AG04450 (cell line): ENCODE measurements at places on chromosomes 4 and X.

GRCh38 chr4:31283679-31284078 lies 563.5 kb downstream of the PCDH7 start:
- no peak for DNase-seq

DNA sequence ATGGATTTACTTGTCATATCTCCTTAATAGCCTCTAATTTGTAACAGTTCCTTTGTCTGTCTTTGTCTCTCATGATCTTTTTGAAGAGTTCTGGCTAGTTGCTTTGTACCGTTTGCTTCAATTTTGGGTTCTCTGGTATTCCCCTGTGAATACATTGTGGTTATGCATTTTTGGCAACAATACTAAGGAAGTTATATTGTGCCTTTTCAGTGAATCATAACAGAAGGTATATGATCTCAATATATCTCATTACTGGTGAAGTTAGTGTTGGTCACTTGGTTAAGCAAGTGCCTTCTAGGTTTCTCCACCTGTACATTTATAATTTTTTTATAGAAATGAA lies 48.6 kb downstream of the DCLK2 start:
- no peak for DNase-seq

GRCh38 chrX:45011131-45011530 lies 138.1 kb downstream of the KDM6A start:
- DNase-seq, result no peak

GRCh38 chr4:52933738-52934137 lies 71.6 kb downstream of the RASL11B start:
- DNase-seq, result no peak

- DNase-seq, result no peak
Observed at GRCh38 chr4:39881789-39882188, 95.9 kb downstream of the PDS5A start.

DNA sequence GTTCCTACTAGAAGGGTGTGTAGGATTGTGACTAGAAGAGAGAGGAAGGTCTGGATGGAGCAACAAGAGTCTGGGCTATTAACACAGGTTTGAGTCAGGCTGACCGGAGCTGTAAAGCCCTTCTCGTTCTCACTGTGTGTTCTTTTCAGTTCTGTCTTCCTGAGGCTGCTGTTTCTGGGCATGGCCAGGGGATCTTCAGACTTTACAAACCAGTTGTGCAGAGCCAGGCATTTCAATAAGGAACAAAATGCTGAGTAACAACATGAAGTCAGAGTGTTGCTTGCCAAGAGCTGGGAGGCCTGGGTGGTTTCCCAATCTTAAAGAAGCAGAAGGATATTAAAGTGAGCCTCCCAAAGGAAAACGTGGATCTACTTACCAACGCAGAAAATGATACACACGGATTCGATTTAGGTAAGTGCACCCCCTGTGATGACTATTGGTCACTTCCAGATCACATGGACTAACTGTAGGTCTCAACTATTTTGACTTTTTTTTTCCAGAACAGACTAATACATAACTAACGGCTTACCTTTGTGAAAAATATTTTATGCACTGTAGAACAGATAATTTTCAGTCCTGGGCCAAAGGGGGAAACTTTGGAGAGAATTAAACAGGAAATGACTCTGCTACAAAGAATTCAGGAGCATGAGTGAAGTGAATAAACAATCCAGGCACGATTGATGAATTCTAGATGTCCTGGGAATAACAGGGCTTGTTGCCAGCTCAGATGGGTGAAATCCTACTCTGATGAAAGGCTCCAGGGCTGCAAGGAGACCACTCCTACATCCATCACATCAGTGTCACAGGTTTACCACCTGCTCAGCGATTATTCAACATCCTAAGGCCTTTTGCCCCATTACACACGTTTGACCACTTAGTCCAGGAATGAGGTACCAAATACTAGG lies 94.5 kb downstream of the ANXA3 start:
- DNase-seq, result peak; percentile 85

GRCh38 chr4:139950568-139950967 lies 203.4 kb downstream of the MAML3 start:
- DNase-seq, result no peak

DNA sequence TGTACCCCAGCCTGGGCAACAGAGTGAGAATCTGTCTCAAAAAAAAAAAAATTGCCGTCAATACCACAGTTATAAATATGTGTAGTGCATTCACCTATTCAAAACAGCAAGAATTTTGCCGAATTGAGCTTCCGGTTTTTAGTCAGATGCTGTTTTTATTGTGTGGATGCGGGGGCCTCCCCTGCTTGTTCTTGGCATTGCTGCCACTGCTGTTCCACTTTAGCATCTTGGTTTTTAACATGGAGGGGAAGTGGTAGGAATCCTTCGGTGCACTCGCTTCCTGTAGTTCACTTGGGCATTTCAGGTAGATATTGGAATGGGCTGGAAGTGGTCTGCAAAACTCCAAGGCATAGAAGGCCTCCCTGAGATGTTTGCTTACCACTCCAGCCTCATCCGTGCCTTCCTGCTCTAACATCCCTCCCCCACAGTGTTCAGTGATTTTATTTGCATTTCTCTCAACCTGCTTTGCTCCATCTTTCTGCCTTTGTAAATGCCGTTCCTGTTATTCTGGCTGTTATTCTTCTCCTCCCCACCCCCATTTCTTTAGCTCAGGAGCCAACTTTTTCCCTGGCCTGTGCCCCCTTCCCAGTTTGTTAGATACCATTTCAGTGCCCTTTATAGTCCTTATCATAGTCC lies 25.5 kb downstream of the MOB1B start:
- no peak for DNase-seq

- DNase-seq, result no peak
Observed at GRCh38 chrX:6748595-6748994, 213.7 kb upstream of the VCX3A start.

DNA sequence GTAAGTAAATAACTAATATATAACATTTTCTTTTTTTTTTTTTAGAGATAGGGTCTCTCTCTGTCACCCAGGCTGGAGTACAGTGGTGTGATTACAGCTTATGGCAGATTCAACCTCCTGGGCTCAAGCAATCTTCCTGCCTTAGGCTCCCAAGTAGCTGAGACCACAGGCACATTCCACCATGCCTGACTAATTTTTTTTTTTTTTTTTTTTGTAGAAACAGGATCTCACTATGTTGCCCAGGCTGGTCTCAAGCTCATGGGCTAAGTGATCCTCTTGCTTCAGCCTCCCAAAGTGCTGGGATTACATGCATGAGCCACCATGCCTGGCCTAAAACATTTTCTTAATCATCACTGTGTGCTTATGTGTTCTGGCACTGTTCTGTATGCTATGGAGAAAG lies 32.8 kb downstream of the MGARP start:
- no peak for DNase-seq

GRCh38 chr4:152528060-152528459 lies 7.8 kb downstream of the FBXW7 start:
- DNase-seq, result no peak

DNA sequence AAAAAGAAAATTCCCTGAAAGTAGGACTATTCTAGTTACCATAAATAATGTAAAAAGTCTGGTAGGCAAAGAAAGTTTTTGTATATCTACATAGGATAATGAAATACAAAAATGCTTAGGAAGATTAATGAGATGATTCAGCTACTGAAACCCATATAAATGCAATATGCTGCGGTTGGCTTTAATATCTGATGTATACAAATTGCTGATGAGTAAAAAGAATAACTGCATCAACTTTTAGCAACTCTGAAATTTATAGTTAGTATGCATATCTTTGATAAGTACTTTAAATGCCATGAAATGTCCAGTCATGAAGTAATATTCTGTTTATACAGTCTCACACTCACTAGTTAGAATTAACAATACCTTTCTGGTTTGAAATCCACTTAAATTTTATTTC lies 404.8 kb downstream of the TLL1 start:
- no peak for DNase-seq

- DNase-seq, result no peak
Observed at GRCh38 chr4:17823871-17824669, 13.3 kb downstream of the NCAPG start.

DNA sequence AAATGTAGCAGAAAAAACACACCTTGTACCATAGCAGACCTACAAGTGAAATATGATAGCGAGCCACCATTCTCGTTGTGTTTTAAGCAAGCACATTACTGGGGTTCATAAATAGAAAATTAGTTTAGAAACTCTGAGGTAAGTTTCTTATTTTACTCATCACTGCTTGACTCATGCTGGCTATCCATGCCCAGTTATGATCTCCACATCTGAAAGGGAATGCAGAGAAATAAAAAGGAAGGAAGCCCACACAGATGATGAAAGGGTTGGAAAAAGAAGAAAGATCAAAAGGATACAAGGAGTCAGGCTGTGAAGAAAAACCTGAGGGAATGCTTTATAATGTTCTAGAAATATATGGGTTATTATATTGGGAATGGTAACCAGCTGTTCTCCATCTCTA lies 54.5 kb downstream of the CAMK2D start:
- DNase-seq, result no peak

GRCh38 chr4:148454835-148455234 lies 12.6 kb upstream of the NR3C2 start:
- DNase-seq, result no peak

- peak; percentile 36 for DNase-seq
Observed at GRCh38 chr4:156931267-156931666, 40.3 kb downstream of the PDGFC start.

GRCh38 chr4:13992975-13993520 lies 365.5 kb upstream of the BOD1L1 start:
- DNase-seq, result no peak

DNA sequence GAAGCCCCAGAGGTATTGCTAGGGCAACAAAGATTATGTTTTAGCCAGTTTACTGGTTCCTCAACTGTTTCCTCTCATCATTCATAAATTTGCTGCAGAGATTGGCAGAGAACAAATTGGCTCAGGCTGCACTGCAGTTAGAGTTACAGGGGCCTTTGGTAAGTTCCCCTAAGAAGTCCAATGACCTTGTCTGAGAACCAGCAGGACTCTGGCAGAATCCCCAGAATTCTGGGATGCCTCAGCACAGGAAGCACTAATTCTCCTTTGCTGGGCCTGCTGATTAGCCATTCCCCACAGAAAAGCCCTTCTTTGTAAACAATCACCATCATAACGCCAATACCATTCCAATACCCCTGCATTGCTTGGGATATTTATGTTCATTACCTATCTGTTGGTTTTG lies 151.3 kb downstream of the USP46 start:
- no peak for DNase-seq

DNA sequence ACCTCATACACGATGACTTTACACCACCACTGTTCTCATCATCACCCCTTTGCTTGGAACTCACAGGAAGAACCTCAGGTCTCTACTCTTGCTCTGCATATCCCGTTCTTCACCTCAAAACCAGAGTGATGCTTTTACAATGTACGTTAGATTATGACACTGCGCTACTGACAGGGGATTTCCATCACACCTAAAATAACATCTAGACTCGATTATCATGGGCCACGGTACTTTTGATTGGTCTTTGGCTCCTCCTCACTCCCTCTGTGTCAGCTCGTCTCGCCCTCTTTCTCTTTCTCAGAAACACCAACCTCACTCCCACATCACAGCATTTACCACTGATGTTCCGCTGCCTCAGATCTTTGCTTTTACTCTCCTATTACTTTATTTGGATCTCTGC lies 172.4 kb downstream of the TLL1 start:
- DNase-seq, result no peak
